ENCODE measurements at places on chromosomes 6 and 20.

GRCh38 chr6:80214436-80215022 is 108.1 kb downstream of the BCKDHB start:
- DNase-seq = peak; percentile 71

DNA sequence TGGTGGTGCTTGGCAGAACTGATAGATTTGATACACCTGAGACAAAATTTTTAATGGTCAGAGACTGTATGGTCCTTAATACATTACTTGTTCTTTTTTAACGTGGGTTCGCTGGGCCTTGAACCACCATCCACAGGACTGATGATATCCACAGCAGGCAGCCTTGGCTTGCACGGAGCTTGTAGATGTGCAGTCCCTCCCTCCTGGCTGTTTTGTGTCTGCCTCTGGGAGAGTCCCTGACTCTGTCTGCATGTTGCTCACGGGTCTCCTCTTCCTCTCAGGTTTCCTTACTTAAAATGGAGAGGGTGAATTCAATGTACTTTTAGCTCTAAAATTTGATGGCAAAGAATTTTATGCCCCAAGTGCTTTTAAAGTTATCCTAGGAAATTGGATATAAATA is 17.5 kb downstream of the KIF25 start:
- DNase-seq = no peak

DNA sequence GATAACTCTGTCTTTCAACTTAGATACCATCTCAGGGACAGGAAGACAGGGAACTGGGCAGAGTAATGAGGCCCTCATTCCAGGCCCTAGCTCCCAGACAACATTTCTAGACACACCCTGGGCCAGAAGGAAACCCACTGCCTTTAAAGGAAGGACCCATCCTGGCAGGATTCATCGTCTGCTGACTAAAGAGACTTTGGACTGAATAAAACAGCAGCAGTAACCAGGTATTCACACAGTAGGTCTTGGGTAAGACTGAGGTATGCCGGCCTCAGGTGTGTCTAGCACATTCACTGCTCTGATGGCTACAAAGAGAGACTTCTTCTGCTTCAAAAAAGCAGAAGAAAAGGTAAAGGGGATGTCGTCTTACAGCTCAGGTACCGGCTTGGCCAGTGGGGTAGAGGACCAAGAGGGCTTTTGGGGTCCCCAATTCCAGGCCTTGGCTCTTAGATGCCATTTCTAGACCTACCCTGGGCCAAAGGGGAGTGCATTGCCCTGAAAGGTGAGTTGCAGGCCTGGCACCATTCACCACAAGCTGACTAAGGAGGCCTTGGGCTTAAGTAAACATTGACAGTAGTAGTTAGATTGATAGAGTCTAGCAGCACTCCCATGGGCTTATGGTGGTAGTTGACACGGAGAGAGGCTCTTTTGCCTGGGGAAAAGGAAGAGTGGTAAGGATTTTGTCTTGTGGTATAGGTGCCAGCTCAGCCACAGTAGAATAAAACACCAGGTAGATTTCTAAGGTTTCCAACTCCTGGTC is 13.4 kb downstream of the SNX14 start:
- DNase-seq = no peak

DNA sequence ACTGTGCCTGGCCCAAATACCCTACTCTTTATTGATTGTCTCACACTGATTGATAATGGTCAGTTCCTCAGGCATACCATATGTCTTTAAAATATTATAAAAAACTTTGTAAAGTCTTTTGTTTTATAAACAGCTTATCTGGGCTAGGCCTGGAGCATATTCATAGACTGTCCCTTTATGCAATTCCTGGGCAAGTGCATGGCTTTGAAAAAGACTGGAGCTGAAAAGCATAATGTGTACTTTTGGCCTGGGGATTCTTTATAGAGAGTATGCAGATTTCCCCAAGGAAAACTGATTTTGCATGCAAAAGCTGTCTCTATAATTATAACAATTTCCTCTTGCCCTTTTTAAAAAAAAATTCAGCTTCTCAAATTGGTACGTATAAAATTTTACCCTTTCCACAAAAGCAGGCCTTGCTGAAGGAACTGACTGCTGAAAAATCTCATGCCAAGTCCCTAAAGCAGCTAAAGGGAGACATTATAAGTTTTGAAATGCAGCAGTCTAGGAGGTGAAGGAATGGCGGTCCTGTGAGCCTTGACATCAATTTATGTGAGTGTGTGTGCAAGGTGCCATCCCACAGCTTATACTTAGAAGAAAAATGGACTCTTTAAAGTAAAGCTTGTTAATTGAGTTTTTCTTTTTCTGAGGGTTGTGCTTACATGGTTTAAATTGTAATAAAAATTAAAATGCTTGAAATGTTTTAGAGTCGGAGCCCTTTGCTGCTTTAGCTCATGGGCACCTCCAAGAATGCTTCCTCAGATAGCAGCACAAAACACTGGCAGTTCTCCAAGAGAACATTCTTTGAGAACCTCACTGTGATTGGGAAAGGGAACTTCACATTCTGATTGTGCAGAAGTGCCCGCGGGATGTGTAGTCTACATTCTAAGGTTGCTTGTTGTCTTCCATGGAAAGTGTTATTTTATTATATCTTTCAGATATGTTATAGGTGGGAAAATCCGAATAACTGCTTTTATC is 43.9 kb downstream of the PLCB4 start:
- no peak for DNase-seq

GRCh38 chr6:5139828-5140771 is 55.0 kb downstream of the PPP1R3G start:
- no peak for DNase-seq

- DNase-seq = no peak
Observed at GRCh38 chr20:44959082-44959637, 1.0 kb downstream of the TOMM34 start.

GRCh38 chr6:162829013-162829742 is 101.4 kb downstream of the PACRG start:
- no peak for DNase-seq

DNA sequence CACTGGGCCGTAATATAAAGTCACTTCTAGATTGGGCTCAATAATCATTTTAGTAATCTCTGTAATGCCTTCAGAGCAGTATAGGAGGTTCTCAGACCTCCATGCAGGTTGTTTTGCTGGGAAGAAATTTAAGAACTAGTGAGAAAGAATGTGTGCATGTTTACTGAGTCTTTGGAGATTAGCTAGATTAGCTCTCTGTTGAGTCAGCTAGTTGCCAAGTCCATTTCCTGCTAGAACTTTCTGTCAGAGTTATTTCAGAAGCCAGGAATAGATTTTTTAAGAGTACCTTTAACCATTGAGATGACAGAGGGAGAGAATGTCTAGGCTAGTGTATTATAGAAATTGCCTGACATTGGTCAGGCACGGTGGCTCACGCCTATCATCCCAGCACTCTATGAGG is 33.3 kb downstream of the ORC3 start:
- no peak for DNase-seq

- no peak for DNase-seq
Observed at GRCh38 chr6:158161566-158162254, 6.4 kb downstream of the SERAC1 start.

DNA sequence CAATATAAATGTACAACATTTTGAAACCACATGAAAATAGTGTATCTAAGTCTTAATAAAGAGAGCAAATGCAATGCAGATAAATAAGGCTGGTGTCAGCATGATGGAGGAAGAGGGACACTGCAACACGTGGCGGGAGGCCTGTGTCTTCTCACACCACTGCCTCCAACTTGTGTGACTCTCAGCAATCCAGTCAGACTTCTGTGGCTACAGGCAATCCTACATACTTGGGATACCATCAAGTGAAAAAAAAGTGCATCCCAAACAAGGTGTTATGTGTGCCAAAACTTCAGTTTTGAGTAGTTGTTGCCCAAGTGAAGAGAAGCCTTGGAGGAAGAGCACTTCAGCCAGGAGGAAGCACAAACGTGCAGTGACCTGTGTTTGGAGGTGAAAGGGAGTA is 68.6 kb downstream of the PKIB start:
- DNase-seq = no peak

DNA sequence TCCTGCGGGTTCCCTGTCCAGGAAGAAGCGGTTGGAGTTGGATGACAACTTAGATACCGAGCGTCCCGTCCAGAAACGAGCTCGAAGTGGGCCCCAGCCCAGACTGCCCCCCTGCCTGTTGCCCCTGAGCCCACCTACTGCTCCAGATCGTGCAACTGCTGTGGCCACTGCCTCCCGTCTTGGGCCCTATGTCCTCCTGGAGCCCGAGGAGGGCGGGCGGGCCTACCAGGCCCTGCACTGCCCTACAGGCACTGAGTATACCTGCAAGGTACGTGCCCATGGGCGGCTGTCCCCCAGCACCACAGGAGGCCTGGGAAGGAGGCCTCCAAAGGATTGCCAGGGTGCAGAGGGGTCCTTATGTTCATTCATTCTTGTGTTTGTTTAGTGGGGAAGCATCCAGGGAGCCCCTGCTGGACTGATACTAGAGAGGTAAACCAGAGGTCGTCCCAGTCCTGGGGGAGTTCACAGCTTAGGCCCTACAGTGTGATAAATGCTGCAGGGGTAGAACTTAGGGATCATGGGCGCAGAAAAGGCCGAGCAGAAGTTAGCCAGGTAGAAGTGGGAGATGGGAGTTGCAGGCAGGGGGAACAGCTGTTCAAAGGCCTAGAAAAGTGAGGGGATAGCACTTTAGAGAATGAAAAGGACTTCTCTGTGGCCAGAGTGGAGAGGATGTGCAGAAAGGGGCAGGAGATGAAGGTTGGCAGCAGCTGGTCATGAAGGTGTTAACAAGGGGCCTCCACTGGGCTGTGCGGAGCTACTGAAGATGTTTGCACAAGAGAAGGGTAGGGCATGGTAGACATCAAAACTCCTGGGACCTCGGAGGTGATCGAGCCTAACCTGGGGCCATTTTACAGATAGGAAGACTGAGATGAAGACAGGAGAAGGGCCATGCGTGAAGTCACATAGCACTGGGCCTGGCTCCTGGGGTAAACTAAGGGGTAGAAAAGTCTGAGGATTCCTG is 7.8 kb downstream of the TRIB3 start:
- DNase-seq = no peak

DNA sequence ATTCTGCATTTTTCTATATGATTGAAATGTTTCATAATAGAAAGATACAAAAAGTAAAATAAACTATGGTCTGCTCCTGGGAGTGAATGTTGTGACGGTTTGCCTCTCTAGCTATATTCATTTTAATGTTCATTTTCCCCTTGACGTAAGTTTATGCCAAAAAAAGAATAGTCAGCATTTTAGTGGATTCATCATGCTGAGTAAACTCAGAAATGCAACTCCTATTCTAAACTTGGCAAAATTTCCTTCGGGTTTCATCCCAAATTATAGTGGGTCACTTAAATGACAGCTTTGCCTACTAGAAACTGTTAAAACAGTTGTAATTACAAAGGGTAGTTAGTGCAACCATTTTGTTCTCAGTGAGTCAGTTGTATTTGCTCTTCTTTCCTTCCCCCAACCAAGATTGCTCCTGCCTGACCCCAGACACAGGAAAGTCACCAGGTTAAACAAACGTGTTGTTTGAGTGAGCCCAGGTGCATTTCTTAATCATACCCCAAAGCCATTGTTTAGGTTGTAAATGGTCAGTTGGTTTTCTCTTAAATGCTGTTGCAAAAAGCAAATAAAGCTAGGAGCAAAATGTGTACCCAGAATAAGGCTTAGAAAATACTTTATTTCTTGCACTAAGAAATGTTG is 482.3 kb upstream of the SOX4 start:
- DNase-seq = no peak

DNA sequence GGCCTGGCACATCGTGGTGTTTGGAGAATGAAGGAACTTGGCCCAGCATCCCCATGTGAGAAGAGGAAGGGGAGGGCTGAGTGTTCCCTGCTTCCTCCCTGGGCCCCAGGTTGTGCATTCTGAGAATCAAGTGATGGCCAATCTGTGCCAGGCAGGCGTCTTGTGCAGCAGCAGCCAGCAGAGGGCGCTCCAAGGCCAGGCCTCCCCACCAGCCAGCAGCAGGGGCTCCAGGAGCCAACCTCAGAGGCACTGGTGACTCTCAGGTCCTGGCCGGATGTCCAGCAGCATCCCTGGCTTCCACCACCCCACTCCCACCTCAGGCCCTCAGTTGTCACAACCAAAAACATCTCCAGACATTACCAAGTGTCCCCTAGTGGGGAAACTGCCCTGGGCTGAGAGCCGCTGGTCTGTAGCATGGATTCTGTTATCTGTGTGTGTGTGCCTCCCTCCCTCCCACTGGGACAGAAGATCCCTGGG is 192.0 kb downstream of the PREX1 start:
- DNase-seq = peak; percentile 54

DNA sequence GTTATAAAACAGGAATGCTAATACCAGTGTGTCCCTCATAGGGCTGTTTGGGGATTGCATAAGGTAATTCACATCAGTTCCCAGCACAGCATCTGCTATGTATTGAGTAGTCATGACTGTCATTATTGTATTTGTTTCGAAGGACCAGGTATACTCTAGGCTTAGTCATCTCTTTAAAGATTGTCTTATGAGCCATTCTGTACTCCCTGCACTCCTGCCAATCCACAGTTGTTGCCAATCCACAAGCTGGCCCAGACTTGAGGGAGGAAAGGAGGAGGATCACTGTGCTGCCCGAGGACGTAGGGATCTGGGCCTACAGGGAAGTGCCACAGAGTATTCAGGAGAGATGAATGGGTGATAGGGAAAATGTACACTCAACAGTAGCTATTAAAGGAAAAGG is 113.0 kb upstream of the TIAM2 start:
- DNase-seq = no peak

GRCh38 chr20:23453549-23454543 is 1.2 kb upstream of the CST11 start:
- no peak for DNase-seq

GRCh38 chr20:40880063-40880728 is 148.4 kb upstream of the TOP1 start:
- no peak for DNase-seq

- DNase-seq = no peak
Observed at GRCh38 chr20:5145365-5146098, 18.7 kb downstream of the CDS2 start.

DNA sequence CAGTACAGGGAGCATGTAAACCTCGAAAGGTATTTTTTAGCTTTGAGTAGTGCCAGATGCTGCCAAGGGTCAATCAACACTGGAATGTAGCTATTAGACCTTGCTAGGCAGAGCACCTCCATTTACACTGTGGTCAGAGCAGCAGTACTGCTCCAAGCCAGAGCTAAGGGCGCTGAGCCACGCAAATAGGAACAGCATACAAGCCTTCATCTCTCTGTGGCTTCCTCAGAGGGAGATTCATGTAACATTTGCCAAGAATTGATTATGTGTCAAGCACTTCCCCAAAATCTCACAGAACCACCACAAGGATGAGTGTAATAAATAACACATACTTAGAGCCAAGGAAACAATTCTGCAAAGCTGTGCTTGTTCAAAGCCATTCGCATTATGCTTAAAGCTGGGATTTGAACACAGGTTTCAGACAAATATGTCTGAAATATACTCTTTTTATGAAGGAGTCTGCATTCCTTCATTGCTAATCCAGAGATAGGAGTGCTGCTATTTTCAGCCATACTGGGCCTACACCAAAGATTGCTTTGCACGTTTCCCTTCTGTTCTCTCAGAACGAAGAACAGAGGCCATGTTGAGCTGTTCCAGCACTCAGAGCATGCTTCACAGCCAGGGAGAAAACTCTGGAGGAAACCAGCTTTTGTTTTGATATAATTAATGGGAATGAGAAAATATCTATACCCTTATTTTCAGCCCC is 97.7 kb downstream of the SLC16A10 start:
- DNase-seq = no peak

Data from NCI-H2171 treated with DMSO at 0.1 percent for 48 hours (cell line).